ENCODE measurements at places on chromosomes 6 and 20.

DNA sequence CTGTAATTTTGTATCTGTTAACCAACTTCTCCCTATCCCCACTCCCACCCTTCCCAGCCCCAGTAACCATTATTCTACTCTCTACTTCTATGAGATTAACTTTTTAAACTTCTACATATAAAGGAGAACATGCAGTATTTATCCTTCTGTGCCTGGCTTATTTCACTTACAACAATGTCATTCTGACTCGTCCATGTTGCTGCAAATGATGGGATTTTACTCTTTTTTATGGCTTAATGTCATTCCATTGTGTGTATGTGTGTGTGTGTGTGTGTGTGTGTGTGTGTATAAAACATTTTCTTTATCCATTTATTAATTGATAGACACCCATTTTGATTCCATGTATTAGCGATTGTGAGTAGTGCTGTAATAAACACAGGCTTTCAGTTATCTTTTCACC, 76.1 kb downstream of the COL19A1 start:
- DNase-seq, result no peak

DNA sequence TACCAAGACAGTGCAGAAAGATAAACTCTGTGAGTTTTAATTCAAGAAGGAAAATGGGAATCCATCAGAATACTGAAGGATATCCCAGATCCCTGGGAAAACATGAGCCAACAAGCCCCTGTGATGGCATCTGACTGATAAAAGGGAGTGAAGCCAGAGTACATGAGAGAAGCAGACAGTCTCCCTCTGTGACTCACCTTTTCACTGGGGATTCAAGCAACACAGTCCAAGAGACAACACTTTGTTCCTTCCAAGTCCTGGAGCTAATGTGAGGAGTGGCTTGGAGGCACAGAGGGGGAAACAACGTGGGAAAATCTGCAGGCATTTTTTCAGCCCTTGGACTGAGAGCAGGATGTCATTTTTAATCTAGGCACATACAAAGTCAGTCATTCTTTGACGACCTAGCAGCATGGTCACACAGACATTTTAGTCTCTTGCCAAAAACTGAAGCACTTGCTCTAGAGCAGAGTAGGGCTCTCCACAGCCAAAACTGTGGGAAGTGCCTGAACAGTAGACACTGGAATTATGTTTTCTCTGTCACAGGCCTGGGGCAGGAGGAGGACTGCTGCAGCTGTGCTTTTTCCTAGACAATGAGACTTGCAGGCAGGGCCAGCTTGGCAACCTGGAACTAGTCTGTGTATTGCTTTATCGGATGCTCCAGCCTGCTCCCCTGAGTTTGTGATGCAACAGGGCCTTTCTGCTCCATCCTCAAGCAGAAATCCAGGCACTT, 465.0 kb upstream of the GJE1 start:
- no peak for DNase-seq

DNA sequence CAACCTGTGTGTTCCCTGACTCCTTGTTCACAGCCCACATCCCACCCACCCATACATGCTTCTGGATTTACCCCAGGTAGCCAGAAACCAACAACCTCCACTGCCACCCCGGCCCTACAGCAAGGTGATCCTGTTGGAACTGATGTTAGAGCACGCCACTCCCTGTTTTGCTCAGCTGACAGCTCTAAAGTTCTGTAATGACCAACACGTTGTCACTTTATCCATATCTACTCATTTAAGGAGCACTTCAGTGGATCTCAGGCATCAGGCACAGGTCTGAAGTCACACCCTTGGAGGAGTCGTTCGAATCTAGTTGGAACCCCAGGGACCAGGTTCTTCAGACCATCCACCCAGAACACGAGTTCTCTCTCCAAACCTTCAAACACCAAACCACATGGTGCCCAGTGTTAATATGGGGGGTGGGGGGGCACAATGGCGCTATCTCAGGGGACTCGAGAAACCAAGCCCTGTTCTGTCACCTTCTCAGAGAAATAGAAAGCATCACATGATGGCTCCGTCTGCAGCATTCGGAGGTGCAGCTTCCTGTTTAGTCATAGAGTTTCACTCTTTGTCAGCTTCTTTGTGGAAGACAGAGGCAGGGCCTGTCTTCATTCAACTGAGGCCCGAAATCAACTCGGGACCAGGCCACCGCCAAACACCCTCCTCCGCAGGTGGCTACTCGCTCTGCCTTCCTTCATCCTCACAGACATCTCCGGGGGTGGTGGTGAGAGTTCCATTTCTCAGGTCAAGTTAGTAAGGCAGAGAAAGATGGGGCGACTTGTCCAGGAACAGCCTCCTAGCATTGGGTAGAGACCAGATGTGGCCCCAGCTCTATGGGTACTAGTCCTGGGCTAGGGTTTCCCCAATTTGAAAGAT, 142.2 kb downstream of the NFATC2 start:
- no peak for DNase-seq

DNA sequence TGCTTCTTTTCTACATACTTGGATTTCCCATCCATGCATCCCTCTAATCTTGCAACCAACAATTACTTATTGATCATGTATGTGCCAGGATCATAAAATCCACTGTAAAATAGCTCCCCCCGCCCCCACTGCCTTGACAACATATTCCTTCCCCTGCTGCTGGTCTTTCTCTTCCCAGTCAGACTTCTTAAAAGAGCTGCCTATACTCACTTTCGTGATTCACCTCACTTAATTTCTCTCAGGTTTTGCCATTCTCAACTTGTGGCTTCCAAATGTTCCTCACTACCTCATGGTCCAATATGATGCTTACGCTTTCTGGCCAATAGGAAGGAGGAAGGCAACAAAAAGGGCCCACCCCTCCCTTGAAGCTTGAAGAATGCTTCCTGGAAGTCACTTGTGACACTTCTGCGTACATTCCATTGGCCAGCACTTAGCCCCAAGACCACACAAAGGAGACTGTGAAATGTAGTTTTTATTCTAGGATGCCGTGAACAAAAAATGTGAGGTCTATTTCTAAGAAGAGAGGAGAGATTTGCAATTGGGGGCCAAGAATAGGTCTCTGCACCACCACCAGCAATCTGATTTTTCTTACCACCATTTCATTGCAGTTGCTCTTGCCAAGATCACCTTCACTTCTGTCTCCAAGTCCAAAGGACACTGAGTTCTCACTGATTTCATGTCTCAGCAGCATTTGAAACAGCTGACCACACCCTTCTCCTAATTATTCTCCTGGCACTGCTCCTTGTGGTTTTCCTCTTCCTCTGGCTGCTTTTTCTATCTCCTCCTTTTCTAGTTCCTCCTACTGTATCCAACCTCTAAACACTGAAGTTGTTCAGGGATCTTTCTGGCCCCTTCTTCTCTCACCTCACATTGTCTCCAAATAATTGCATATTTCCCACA, 30.8 kb downstream of the CD164 start:
- DNase-seq, result no peak

DNA sequence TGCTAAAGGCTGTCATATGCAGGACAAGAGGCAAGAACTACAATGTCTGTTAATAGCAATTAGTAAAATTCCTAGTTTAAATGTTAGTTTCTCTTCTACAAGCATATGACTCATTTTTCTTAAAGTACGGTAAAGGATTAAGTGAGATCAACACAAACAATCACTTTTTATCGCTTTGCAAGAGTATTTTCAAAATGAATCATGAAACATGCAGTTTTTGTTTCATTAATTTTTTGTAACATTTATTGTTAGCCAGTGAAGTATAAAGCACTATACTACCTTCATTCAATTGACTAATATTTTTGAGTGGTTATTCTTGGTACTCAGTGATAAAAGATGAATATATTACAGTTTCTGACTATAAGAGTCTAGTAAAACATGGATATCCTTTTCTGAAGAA, 138.6 kb downstream of the AHI1 start:
- DNase-seq, result no peak

- no peak for DNase-seq
Observed at GRCh38 chr6:32475392-32476206, 35.9 kb downstream of the HLA-DRA start.

- DNase-seq, result no peak
Observed at GRCh38 chr6:48714250-48714649, 603.3 kb upstream of the PTCHD4 start.

DNA sequence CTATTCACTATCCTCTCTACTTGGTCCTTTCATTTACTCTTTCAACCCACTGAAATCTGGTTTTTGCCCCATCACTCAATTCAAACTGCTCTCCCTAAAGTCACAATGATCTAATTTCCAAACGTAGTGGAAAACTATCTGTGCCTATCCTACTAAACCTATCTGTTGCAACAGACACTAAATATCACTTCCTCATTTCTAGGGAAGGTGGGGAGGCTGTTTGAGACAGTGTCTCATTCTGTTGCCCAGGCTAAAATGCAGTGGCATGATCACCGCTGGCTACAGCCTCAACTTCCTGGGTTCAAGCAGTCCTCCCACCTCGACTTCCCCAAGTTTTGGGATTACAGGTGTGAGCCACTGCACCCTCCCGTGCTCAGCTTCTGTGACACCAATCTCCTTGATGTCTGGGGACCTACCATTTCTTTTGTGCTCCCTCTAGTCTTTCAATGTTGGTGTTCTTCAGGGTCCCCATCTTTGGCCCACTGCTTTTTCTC, 8.8 kb downstream of the RANBP9 start:
- no peak for DNase-seq

DNA sequence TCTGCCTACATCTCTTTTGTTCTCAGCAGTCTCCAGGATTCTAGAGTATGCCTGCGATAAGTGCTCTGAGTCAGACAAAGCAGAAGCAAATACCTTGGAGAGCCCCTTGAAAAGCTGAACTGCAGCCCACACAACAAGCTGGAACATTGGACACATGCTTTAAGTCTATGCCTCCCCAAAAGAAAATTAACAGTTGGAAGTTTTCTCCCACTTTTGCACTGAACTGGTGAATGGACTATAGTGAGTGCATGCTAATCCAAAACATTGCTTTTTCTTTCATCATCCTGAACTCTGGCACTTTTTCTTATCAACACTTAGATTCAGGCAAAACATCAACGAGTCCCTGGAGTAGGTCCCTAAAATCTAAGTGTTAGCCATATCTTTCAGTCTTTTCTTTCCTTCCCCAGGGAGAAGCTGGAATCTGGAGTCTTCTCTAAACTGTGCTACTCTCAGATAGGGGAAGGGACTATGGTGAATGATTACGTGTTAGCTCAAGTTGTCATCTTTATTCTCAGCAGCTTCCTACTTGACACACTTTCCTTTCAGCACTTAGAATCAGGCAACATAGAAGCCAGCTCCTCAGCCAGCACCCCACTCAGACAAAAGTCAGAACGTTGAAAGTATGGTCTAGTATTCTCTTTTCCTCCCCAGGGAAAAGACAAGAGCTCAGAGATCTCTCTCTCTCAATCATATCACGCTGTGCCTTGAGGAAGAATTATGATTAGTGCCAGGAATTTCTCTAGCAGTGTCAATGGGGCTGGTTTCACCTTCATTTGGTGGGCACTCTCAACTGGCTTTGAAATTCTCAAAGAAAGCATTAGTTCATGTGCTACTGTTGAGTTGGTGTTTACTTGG, 811.0 kb upstream of the GJE1 start:
- DNase-seq, result no peak

- DNase-seq, result no peak
Observed at GRCh38 chr6:67897998-67898607, 737.0 kb upstream of the ADGRB3 start.

DNA sequence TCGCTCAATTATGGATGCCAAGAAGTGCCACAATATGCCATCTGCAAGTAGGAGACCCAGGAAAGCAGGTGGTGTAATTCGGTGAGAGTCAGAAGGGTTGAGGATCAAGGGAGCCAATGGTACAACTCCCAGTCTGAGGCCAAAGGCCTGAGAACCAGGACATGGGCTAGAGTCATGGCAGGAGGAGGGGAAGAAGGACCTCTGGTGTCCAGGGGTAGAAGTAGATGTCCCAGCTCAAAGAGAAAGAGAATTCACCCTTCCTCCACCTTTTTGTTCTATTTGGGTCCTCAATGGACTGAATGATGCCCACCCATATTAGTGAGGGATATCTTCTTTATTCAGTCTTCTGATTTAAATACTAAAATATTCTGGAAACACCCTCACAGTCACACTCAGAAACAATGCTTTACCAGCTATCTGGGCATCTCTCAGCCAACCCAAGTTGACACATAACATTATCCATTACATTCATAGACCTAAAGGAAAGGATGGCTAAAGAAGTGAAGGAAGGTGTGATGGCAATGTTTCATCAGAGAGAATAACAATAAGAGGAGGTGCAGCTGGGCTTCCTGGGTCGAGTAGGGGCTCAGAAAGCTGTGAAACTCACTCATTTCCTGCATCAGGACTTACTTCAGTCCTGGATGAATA, 21.2 kb upstream of the HLA-DQA1 start:
- no peak for DNase-seq

- DNase-seq, result no peak
Observed at GRCh38 chr6:149389509-149390297, 10.4 kb upstream of the SUMO4 start.

- DNase-seq, result no peak
Observed at GRCh38 chr6:9581155-9581554, 833.7 kb downstream of the TFAP2A start.

DNA sequence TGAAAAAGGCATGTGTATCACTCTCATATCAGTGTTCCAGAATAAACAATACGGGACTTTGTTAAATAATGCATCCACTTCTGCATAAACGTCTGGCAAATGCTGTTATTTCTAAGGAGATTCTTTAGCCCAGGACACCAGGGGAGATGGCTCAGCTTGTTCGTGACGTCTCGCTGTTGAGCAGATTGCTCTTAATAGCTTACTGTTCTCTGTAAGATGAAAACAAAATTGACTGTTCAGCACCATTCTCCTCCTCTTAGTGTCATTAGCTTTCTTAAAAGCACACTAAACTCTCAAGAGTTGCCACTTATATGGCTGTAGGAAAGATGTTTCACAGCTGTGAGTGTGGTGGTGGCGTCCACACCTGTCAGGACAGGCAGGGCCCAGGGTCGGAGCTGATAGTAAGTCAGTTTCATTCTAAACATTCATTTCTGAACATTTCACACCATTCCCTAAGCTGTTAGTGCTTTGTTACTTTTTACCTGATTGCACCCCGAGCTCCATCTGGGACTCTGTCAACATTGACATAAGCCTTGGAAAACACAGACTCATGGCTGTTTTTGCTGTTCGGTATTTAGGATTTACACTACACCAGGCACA, 132.1 kb downstream of the ZDHHC14 start:
- no peak for DNase-seq

- DNase-seq, result no peak
Observed at GRCh38 chr6:52136055-52136454, 48.6 kb upstream of the PKHD1 start.
